ENCODE measurements at places on chromosomes 6 and 20.

- no peak for DNase-seq
Measured at GRCh38 chr6:95413789-95414188, 163.5 kb upstream of the MANEA start.

DNA sequence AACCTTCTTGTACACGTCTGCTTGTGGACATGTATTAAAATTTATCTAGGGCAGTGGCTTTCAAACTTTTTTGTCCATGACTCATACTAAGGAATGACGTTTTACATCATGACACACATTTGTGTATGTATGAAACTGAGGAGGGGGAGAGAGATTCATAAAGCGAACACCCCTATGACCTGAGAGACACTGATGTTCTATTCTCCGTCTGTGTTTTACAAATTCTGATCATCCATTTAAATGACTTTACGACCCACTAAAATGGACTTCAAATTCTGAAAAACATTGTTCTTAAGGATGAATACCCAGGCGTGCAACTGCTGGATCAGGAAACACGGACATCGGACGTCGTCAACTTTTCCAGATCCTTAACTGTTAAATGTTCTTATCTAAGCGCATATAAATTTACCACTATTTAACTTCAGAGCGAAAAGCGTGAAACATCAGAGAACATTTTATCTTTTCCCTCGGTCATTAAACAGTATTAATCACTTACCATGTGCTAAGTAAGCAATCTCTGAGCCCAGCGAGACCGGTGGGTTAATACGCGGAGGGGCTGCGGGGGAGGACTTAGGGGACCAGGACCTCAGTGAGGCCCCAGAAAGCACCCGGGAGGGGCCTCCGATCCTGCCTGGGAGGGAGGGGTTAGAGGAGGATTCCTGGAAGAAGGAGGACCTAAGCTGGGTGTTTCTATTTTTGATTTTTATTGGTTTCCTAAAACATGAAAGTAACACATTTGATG lies 1.2 kb downstream of the PLAGL1 start:
- no peak for DNase-seq

DNA sequence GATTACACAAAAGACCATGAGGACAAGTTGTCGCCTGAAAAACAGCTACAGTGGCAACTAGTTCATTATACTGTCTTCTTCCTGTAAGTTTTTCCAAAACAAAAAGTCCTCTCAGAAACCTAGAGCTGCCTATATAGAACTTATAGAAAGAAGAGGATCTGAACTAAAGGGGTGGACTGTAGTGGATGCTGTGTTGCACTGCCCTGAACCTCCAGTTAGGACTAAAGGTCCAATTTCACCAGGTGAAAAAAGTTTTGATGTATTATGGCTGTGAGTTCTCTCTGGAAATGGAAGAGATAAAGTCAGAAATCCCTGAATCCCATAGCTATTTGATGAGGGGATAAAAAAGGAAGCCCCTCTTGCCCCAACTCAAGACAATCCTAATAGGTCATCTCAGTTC lies 56.6 kb upstream of the TSHZ2 start:
- DNase-seq = no peak

DNA sequence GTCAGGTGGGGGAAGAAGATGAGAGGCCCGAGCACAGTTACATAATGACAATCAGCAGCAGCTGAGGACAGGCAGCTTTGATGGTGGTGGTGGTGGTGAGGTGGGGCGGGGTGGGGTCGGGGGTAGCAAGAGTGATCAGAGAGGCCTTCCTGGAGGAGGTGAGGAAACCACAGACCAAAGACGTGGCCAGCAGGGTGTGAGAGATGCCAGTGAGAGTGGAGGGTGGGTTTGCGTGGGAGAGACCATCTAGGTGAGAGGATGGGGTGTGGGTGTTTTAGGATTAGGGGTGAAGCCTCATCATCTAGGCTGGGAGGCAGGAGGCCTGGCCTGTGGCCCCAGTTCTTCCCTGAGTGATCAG lies 76.0 kb upstream of the TOX2 start:
- DNase-seq = no peak

DNA sequence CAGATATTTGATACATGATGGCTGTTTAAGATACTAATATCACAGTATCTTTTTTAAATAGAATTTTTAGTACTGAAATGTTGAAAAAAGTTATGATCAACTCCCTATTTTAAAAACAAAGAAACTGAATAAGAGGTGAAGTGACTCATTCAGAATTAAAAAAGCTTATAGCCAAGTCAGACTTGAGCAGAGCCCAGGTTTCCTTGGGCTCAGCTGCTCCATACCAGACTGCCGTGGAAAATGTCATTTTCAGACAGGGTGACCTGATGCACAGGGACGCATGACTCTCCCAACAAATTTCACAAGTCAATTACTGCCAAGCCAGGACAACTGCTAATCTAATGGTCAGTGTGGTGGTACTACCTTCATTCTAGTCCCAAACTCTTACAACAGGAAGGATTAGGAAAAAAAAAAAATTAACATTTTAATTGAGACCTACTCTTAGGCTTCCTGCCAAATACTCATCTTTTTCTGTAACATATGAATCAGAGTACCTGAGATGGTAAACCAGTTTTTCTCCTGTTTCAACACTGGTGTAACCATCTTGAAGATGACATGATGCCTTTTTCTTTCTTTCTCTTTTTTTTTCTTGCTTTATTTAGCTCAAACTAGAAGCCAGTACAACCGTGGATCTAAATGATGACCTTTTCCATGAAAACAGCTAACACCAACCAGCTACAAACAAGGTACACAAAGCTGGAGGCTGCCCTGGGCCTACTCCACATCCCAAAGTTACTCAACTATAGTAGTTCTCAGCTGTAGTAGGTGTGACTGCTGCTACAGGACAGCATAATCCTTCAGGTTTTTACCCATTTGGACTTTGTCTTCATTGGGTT lies 30.5 kb downstream of the SLC22A23 start:
- no peak for DNase-seq

GRCh38 chr20:14672066-14672465 lies 334.7 kb upstream of the FLRT3 start:
- DNase-seq = no peak

GRCh38 chr6:134516582-134516981 lies 198.7 kb upstream of the SGK1 start:
- no peak for DNase-seq

DNA sequence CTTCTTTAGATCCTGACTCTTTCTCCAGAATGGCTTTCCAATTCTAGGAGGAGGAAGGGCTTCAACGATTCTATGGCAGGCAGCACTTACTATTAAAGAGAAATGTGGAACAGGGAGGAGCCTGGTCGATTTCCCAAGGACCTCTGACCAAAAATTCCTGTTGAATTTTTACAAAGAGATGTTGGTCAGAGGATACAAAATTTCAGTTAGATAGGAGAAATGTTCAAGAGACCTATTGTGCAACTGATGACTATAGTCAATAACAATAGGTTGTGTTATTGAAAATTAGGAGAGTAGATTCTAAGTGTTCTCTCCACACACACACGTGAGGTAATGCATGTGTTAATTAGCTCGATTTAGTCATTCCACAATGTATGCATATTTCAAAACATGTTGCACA lies 130.1 kb upstream of the TNFAIP3 start:
- no peak for DNase-seq

DNA sequence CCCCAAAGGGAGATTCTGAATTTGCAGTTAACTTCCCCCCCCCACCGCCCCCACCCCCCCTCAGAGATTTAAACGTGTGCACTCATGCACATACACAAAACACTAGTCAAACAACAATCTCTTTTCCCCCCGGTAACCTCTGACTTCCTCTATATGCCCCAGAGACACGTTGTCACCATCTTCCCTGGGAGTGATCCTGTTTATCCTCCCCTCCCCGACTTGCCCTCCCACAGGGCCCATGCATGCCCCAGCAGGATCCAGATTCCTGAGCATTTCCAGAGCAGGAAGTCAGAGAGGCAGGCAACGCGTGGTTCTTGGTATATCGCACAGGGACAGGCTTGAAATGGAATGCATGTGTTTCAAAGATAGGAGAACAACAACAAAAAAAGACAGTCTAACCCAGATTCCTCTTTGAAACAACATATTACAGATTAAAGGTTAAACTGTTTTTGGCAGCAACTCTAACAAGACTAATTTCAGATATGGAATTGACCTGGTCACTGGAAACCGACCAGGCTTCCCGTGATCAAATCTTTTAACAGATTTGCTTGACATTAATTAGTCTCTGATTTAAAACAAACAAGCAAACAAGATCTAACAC lies 1.3 kb downstream of the BLCAP start:
- peak; percentile 48 for DNase-seq

GRCh38 chr6:7033202-7033601 lies 74.6 kb upstream of the RREB1 start:
- DNase-seq = no peak
